ENCODE measurements at places on chromosomes 3 and 15.

DNA sequence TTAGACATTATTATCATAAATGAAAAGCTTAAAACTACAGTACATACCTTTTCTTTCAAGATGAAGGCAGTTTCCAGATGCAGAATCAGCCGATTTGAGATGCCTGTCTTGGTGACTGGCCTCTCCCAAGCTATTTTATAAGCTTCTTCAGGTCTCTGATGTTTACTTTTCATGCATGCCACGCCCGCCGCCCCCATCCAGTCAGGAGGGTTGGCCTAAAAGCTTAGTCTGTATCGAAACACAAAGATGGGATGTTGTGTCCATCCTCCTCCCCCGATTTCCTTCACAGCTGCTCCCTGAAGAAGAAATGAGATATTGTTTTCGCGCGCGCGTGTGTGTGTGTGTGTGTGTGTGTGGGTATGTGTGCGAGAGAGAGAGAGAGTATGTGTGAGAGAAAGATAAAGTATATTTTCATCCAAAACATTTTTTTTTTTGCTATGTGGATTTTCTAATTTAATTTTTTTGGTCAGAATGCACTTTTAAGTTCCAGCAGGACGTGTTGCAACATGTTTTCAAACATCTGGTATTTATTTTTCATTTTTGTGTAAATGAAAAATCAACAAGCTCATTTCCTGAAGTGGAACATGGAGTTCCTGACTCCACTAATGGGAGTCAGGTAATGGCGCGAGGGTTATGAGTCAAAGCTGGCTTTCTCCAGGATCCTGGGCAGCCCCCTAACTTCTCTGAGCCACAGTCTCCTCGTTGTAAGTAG is at the start of gene APOD:
Gene APOD (minus strand): TSS at position 110 of the 712 bp plus-strand sequence. CDS start 4,479 bp downstream, outside the sequence.
- DNase-seq, result no peak

- DNase-seq, result no peak
Observed at GRCh38 chr15:50744601-50745000, 20.9 kb downstream of the SPPL2A start.

DNA sequence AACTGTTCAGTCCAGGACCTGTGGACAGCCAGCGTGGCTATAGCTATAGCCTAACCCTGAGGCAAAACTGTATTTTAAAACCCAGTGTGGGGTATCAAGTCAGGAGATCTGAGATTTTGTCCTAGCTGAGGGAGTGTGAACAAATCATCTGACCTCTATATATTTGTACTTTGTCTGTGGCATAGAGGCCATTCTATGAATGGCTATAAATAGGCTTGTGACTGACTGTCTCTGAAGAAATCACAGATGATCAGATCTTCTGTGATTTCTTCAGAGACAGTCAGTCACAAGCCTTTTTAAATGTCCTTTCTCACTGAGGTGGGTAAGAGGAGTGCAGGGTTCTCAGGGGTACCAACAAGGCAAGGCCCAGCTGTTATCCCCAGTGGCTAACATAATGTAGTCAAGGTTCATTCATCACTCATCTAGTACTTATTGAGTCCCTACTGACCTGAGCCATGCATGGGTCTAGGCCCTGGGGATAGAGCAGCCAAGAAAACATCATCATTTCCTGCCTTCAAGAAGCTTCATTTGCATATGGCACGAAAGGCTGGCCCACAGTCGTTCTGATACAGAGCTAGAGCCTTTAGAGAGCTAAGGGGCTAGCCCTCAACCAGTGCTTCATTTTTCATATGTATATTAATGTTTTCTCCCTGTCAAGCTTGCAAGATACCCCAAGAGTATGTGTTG is 53.3 kb downstream of the TIPARP start:
- no peak for DNase-seq

GRCh38 chr3:38142959-38143358 is 4.5 kb downstream of the MYD88 start:
- no peak for DNase-seq

- DNase-seq, result no peak
Observed at GRCh38 chr3:67334588-67334987, 319.8 kb downstream of the SUCLG2 start.

DNA sequence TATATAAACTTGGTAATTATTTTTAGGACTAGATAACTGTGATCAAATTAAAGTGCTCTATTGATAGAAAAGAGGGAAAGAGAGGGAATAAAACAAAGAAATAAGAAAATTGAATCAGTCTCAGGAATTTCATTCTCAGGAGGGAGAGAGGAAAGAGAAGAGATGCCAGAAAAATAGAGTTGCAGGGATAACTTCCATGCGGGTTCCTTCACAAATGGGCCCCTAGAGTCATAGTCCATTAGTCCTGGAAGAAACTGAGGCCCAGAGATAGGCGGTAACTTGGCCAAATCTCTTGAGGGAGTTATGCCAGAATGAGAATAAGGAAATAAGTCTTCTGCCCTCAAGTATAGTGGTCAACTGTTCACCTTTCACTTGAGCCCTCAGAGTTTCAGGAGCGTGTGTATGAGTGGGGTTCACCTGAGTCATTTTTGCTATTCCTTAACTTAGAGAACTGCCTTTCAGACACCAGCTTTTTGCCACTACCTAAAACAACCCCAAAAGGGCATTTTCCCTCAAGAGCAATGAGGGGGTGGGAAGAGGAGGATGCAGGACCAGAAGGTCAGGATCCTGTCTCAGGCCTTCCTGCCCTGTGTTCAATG is 192.6 kb downstream of the MEX3B start:
- DNase-seq, result no peak

GRCh38 chr15:83961311-83961710 is 274.3 kb upstream of the GOLGA6L4 start:
- no peak for DNase-seq

DNA sequence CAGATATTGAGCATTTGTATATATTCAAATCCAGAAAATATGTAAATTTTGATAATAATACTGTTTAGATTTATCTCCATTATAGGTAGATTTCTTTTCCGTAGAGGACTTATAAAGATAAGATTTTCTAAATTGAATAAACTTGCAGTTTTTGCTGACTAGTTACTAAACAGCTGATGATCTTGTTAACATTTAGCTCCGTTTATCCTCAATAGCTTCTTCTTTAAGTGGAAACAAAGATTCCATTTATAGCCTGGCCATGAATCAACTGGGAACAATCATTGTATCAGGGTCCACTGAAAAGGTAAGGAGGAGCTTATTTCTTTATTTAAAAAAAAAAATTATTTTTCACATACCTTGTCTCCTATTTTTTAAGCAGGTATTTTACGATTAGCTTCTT is 16.7 kb downstream of the WDR48 start:
- no peak for DNase-seq

GRCh38 chr3:24490151-24490550 is 4.5 kb downstream of the THRB start:
- no peak for DNase-seq

GRCh38 chr3:2870724-2871333 is 239.3 kb downstream of the IL5RA start:
- DNase-seq, result no peak

GRCh38 chr3:129321887-129322286 is 43.2 kb downstream of the HMCES start:
- DNase-seq, result no peak

DNA sequence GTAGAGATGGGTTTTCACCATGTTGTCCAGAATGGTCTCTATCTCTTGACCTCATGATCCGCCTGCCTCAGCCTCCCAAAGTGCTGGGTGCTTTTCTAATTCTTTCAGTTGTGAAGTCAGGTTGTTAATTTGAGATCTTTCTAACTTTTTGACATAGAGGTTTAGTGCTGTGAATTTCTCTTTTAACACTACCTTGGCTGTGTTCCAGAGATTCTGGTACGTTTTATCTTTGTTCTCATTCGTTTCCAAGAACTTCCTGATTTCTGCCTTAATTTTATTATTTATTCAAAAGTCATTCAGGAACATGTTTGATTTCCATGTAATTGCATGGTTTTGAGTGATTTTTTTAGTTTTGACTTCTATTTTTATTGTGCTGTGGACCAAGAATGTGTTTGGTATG is 63.5 kb upstream of the CCDC54 start:
- DNase-seq, result no peak

- DNase-seq, result no peak
Observed at GRCh38 chr3:94417963-94418455, 355.1 kb downstream of the NSUN3 start.

DNA sequence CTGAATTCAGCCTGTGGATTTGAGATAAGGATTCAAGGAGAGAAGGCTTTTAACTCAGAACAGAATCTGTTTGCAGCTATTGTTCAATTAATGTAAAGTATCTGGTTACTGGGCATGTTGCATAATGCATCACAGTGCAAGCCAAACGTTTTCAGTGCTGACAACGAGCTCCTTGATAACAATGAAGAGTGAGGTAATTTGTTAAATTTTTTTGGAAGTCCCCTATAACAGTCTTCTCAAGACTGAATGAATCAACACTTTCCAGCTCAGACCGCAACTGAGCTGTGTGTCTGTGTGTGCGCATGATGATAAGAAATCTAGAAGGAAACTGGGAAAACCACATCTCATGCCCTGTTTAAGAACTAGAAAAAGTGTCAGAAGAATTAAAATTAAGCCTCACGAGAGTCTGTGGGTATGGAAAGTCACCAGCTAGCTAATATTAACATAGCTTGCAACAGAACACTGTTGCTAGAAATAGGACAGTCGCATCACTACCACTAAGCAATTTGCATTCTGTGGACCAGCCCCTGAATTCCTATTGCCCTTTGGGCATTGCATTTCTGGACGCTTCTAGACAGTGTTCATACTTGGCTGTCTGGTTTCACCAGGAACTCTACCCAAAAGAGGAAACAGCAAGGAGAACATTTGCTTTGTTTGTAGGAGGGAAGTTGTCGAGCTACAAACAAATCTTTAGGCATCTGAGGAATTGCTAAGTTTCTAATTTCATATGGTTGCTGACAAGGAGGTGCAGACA is 43.7 kb upstream of the ATP2C1 start:
- no peak for DNase-seq

DNA sequence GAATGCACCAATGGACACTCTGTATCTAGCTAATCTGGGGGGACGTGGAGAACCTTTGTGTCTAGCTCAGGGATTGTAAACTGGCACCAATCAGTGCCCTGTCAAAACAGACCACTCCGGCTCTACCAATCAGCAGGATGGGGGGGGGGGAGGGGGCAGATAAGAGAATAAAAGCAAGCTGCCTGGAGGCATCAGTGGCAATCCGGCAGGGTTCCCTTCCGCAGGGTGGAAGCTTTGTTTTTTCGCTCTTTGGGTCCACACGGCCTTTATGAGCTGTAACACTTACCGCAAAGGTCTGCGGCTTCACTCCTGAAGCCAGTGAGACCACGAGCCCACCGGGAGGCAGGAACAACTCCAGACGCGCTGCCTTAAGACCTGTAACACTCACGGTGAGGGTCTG is 827.1 kb downstream of the PLOD2 start:
- DNase-seq, result no peak

DNA sequence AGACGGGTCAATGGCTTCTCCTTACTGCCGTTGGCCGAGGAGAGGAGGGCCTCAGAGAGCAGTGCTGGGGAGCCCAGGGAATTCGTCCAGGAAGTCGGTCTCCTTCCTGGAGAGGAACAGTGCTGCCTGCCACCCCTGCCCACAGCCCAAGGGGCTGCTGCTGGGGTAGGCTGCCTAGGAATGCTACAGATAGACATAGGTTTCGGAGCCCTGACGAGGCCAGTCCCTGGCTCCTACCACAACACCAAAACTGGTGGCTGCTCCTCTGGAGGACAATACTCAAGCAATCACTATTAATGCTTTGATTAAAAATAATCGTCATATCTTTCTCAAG is 30.5 kb downstream of the ANP32A start:
- no peak for DNase-seq

- no peak for DNase-seq
Observed at GRCh38 chr3:4838621-4839022, 140.6 kb upstream of the BHLHE40 start.

DNA sequence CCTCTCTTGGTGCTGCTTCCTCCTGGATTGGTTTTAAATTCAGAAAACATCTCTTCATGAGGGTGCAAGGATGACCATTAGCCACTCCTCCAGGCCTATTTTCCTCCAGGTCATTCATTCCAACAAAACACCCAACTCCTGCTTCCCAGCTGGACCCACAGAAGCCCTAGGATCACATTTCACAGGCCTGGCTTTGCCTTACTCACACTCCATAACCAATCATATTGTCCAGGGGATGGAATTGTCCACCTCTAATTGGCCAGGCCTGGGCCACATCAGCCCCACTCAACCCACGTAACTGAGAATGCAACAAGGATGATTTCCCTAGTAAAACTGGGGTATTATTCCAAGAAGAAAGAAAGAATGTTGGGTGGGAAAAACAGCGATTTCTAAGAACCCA is 616.7 kb upstream of the SUCLG2 start:
- no peak for DNase-seq

DNA sequence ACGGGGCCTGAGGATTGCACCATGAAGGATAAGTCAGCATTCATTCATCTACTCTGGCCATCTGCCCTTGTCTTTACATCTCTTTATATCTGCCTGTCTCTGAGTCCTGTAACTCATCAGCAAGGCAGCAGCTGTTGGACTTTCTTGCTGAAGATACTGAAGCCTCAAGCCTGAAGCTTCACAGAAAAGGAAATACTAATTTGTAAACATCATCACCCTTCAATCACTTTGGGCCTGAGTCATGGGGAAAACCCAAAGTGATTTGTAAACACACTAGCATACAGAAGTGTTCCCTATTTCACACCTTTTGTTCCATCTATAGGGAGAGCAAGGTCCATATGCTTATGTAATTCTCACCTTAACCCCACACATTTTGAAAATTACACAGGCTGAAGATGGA is 928.2 kb downstream of the EPHA3 start:
- no peak for DNase-seq

GRCh38 chr3:53629402-53629723 is 135.0 kb downstream of the CACNA1D start:
- DNase-seq, result no peak

- DNase-seq, result no peak
Observed at GRCh38 chr15:66574596-66574950, 8.8 kb upstream of the LCTL start.

DNA sequence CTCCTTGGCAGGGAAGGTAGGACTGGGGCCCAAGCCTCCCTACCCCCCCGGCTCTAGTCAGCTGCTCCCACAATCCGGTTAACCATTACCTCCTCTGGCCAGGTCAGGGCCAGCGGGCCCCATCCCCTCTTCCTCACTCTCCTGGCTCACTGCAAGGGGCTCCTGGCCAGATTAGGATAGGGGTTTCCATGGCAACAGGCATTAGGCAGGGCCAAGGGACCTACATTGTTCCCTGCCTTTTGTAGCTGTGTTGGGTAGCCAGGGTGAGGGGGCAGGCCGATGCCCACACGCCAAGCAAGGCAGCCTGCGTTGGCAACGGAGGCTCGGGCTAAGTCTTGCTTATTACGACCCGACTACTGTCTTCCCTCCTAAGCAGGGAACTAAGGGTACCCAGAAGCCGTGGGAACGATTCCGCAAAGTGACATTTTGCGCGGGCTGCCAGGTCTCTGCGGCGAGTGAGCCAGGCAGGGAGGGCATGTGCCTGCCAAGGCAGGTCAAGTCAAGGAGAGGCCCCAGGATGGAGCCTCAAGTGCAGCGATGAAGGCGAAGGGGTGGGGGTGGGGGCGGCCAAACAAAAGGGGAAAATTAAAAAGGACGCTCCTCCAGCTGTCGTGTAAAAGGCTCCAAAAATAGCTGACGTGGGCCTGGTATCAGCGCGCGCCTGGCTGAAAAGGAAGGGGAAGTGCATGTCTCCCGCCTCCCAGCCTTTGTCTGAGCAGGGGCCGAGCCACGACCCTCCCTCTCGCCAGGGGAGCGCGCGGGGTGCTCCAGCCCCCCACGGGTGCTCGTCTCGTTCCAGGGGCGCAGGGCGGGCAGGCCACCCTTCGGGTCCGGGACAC is 919 bp downstream of the IDH2 start:
- no peak for DNase-seq

Data from stimulated activated CD8-positive, alpha-beta memory T cell treated with anti-CD3 and anti-CD28 coated beads, Interleukin-12 subunit alpha, Interleukin-12 subunit beta, amount 100 ng/mL, for 1 hour (primary cell).